ENCODE measurements at places on chromosomes 2 and 18. TPM values are rescaled to one million over a fixed set of nuclear protein-coding genes. Genes with fewer than 3 reads are reported as not detected.

- H3K4me3 ChIP-seq, result no peak overlapping the region
- no peak overlapping the region for H3K27ac ChIP-seq
- H3K36me3 ChIP-seq, result peaks cover 17% of the 10 kb centered on the region
- H3K4me1 ChIP-seq, result no peaks in the 10 kb centered on the region
Measured at GRCh38 chr2:170917219-170917913, 11.7 kb upstream of the GORASP2 start.

GRCh38 chr2:235390816-235391194, 103.0 kb upstream of the AGAP1 start:
- H3K36me3 ChIP-seq, result no peaks in the 10 kb centered on the region
- no peaks in the 10 kb centered on the region for H3K27me3 ChIP-seq

DNA sequence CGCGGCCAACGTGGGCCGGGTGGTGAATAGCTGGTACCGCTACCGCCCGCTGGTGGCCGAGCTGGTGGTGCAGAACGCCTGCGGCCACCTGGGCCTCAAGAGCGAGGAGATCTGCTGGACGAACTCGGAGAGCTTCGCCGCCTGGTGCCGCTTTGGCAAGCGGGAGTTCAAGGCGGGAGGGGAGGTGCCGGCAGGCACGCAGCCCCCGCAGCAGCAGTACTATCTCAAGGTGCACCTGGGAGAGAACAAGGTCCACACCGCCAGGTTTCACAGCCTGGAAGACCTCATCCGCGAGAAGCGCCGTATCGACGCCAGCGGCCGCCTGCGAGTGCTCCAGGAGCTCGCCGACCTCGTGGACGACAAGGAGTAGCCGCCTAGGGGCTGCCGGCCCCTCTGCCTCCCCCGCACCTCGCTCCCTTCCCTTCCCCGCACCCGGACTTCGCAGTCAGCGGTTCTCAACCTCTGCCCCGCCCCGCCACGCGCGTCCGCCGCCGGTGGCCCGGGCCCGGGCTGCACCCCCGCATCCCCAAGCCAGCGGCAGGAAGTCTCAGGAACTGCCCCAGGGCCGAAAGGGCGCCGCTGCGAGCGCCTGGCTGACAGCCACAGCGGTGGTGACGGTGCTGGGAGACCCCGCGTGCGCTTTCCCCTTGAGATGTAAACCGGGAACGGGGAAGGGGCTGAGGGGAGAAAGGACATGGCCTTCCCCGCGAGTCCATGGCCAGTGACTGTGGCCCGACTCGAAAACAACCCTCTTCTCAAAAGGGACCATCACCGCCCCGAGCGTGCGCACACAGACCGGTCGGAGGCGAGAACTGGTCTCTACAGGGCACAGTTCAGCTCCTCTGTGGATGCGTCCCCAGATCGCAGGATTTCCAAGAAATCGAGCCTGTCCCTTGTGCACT, 2.2 kb downstream of the LRATD1 start:
- no peak overlapping the region for H3K27ac ChIP-seq
- no peaks in the 10 kb centered on the region for H3K36me3 ChIP-seq
- no peak overlapping the region for H3K4me3 ChIP-seq
- no peaks in the 10 kb centered on the region for H3K4me1 ChIP-seq
- H3K27me3 ChIP-seq, result peaks cover 70% of the 10 kb centered on the region

DNA sequence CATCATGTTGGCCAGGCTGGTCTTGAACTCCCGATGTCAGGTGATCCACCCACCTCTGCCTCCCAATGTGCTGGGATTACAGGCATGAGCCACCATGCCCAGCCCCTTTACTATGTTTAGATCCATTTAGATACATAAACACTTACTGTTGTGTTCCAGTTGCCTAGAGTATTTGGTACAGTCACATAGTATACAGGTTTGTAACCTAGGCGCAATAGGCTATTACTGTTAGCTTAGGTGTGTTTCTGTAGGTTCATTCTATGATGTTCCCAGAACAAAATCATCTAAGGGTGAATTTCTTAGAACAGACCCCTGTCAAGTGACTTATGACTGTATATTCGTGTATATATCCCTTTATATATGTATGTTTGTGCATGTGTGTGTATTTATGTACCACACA, 61.8 kb downstream of the MYCN start:
- H3K27me3 ChIP-seq, result no peaks in the 10 kb centered on the region
- no peaks in the 10 kb centered on the region for H3K4me1 ChIP-seq
- no peak overlapping the region for H3K27ac ChIP-seq
- no peak for DNase-seq

DNA sequence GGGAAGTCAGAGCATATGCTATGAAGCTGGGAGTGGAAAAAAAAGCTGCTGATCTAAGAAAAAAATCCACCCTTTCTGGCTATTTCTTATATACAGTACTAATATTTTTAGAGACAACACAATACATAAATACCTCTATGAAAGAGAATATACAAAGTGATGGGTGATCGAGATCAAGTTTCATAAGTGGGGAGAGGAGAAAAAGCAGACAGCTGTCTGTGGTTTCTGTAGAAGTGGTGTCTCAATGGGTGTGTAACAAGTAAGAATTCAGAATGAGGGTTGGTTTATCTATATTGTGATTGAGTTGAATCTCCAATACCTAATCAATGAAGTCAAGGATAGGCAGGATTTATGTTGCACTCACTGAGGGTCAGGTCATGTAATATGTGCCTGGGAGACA, 191.0 kb downstream of the HNMT start:
- H3K36me3 ChIP-seq, result no peaks in the 10 kb centered on the region
- no peak for DNase-seq
- H3K27ac ChIP-seq, result no peak overlapping the region
- H3K4me1 ChIP-seq, result no peaks in the 10 kb centered on the region

DNA sequence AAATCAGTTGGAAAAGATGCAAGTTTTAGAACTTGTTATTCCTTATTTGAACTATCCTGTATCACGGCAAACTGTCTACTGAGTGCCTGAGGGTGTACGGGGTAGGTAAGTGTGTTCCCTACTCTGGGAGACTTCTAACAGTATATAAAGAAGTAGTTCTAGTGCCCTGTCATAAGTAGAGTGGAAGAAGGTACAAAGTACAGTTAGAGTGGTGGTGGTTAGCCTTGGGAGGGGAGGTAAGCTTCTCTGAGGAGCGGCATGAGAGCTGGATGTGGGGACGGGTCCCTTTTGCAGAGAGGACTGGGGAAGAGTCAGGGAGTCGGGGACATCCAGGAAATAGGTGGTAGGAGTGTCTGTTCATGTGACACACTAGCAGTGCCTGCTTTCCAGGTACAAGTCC, 48.5 kb downstream of the DGKD start:
- no peak overlapping the region for H3K4me3 ChIP-seq
- DNase-seq, result no peak
- H3K4me1 ChIP-seq, result peaks cover 63% of the 10 kb centered on the region
- peak overlapping the region; percentile 65 for H3K27ac ChIP-seq
- H3K36me3 ChIP-seq, result peaks cover 32% of the 10 kb centered on the region

DNA sequence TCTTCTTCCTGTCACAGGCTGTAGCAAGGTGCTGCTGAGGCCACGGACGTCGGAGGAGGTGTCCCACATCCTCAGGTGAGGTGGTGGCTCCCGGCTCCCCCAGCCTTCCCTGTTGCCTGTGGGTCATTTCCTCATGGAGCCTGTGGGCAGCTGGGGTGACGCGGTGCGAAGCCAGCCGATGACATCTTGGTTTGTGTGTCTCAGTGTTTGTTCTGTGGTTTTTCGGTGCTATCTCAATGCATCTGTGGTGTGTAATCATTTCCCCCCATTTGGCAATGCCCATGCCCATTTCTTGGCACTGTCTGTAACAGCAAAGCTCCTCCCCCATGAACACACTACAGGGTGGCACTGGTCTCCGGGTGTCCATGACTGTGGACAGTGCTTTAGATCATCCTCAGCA, 6.6 kb downstream of the D2HGDH start:
- H3K4me1 ChIP-seq, result peaks cover 32% of the 10 kb centered on the region
- peaks cover 36% of the 10 kb centered on the region for H3K36me3 ChIP-seq
- peak; percentile 17 for DNase-seq
- H3K27me3 ChIP-seq, result no peaks in the 10 kb centered on the region
- no peak overlapping the region for H3K27ac ChIP-seq

GRCh38 chr2:241797441-241798080, 11.4 kb upstream of the NEU4 start:
- no peaks in the 10 kb centered on the region for H3K27me3 ChIP-seq
- no peak overlapping the region for H3K27ac ChIP-seq
- no peaks in the 10 kb centered on the region for H3K36me3 ChIP-seq
- no peak for DNase-seq
- no peaks in the 10 kb centered on the region for H3K4me1 ChIP-seq

- DNase-seq, result no peak
- peaks cover 7% of the 10 kb centered on the region for H3K36me3 ChIP-seq
- peaks cover 4% of the 10 kb centered on the region for H3K4me1 ChIP-seq
- no peak overlapping the region for H3K27ac ChIP-seq
- H3K4me3 ChIP-seq, result no peak overlapping the region
- H3K27me3 ChIP-seq, result no peaks in the 10 kb centered on the region
Measured at GRCh38 chr2:231475965-231476364, 11.7 kb upstream of the NCL start.

DNA sequence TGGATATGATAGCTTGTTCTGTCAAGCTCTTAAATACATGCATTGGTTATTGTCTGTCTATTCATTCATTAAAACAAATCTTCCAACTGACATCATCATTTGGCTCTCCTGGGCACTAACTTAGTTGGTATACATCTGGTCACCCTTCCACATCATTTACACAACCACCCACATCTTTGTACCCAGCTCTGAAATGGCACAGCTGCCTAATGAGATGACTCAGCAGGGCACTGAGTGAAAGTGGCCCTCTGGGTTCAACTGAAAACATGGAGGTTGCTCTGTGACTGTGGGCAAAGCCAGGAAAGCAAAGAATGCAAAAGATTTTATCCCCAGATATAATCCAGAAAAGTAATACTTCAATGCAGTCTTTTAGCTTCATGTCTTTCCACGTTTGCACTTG, 234.0 kb upstream of the MAP2 start:
- DNase-seq, result no peak
- H3K36me3 ChIP-seq, result no peaks in the 10 kb centered on the region
- no peaks in the 10 kb centered on the region for H3K27me3 ChIP-seq
- no peak overlapping the region for H3K4me3 ChIP-seq
- no peaks in the 10 kb centered on the region for H3K4me1 ChIP-seq

GRCh38 chr2:54042341-54042740, 71.5 kb upstream of the PSME4 start:
- peaks cover 4% of the 10 kb centered on the region for H3K4me1 ChIP-seq
- H3K27ac ChIP-seq, result no peak overlapping the region
- DNase-seq, result no peak
- no peak overlapping the region for H3K4me3 ChIP-seq
- no peaks in the 10 kb centered on the region for H3K27me3 ChIP-seq

DNA sequence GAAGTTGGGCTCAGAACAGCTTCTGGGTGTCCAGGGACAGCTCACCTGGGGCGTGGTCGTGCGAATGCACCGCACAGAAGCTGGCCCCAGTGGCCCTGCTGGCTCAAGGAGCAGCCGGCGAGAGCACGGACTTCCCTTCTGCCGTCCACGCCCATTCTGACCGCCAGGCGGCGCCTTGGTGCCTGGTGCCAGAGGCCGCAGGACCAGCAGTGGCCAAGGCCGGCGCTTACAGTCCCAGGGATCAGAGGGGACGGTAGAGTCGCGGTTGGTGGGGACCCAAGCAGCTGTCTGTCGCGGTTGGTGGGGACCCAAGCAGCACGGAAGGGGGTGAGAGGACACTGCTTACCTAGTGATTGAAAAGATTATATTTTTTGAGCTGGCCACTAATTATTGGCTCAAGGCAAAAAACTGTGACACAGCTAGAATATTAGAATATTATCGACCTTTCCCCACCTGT, 25.7 kb downstream of the NPPC start:
- H3K4me3 ChIP-seq, result no peak overlapping the region
- DNase-seq, result peak; percentile 67
- no peak overlapping the region for H3K27ac ChIP-seq
- no peaks in the 10 kb centered on the region for H3K4me1 ChIP-seq
- H3K36me3 ChIP-seq, result no peaks in the 10 kb centered on the region

The PHLPP1 gene
- total RNA-seq, result 11.4 TPM

The SPAST gene
- 17.9 TPM for total RNA-seq

The SERPINB4 gene
- not detected for total RNA-seq

The SRBD1 gene
- total RNA-seq, result 19.1 TPM

The ZDBF2 gene
- 9.2 TPM for total RNA-seq

The ZNF385B gene
- not detected for total RNA-seq

The CACNB4 gene
- 0.56 TPM for total RNA-seq

The CNGA3 gene
- total RNA-seq, result not detected

The PLGLB2 gene
- total RNA-seq, result 0.49 TPM

The MSTN gene
- not detected for total RNA-seq

The FOXI3 gene
- not detected for total RNA-seq
